ENCODE measurements at places on chromosomes 2 and 18.

DNA sequence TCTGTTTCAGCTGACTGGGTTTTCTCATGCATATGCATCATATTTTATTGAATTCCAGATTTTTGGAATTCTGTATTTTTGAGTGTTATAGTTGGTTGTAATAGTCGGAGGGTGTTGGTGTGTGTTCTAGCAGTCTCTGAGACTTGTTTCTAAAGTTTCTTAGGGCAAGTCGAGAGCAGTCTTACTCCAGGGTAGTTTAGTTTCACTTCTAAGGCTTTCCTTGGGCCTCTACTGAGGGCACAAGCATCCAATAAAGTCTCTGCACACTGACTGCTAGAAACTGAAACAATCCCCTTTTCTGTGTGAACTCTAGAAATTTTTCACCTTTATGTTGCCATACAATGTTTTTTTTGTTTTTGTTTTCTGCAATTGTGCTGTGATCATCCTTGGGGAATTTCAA, 663.7 kb upstream of the LRATD1 start:
- no peak for DNase-seq

GRCh38 chr18:11464129-11464528, 145.3 kb upstream of the SLC35G4 start:
- no peak for DNase-seq

DNA sequence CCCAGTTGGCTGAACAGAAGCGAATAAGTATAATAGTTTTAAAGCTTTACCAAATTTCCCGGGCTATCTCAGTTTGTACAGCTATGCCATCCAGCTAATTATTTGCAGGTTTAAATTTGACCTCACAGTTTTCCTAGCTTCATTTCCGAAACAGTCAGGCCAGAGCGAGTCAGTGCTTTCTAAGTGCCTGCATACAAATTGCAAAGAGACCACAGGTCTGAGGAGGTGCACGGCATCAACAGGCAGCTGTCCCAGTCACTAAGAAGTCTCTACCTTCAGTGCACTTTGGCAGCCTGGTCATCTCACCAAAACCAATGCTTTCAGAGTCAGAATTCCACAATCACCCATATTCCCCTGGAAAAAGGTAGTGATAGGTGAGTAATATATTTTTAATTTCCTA, 51.9 kb downstream of the LAMA1 start:
- no peak for DNase-seq

- DNase-seq: no peak
These were observed 183.5 kb downstream of the HNMT start for GRCh38 chr2:138147796-138148195.

- DNase-seq: no peak
These were observed 263.6 kb downstream of the GBX2 start for GRCh38 chr2:235904585-235904931.

Data from fibroblast of skin of right quadriceps (primary cell).